ENCODE measurements at places on chromosomes 7 and 10.
A peak's percentile ranks its signal among the peaks of the same experiment; 100 is the strongest.

GRCh38 chr7:134441264-134441663 lies 17.6 kb downstream of the AKR1B1 start:
- peaks cover 15% of the 10 kb centered on the region for H3K36me3 ChIP-seq
- no peak overlapping the region for H3K4me3 ChIP-seq
- H3K4me1 ChIP-seq, result no peaks in the 10 kb centered on the region

- H3K27ac ChIP-seq, result no peak overlapping the region
- no peak for DNase-seq
- no peaks in the 10 kb centered on the region for H3K36me3 ChIP-seq
- no peaks in the 10 kb centered on the region for H3K4me1 ChIP-seq
- no peaks in the 10 kb centered on the region for H3K27me3 ChIP-seq
Observed at GRCh38 chr10:50851884-50852671, 33.3 kb downstream of the A1CF start.

GRCh38 chr10:102645741-102646609 lies 1.7 kb downstream of the TRIM8 start:
- H3K4me3 ChIP-seq, result peak overlapping the region; percentile 99
- H3K36me3 ChIP-seq, result no peaks in the 10 kb centered on the region
- peak overlapping the region; percentile 100 for H3K27ac ChIP-seq

GRCh38 chr10:21458126-21458871 lies 67.2 kb downstream of the SKIDA1 start:
- H3K4me3 ChIP-seq, result no peak overlapping the region
- H3K27ac ChIP-seq, result no peak overlapping the region
- H3K4me1 ChIP-seq, result no peaks in the 10 kb centered on the region
- no peaks in the 10 kb centered on the region for H3K36me3 ChIP-seq
- DNase-seq, result no peak

- no peaks in the 10 kb centered on the region for H3K36me3 ChIP-seq
- no peak overlapping the region for H3K27ac ChIP-seq
- H3K4me1 ChIP-seq, result no peaks in the 10 kb centered on the region
- no peak for DNase-seq
- no peaks in the 10 kb centered on the region for H3K27me3 ChIP-seq
- no peak overlapping the region for H3K4me3 ChIP-seq
Observed at GRCh38 chr7:132255898-132256297, 320.4 kb downstream of the PLXNA4 start.

DNA sequence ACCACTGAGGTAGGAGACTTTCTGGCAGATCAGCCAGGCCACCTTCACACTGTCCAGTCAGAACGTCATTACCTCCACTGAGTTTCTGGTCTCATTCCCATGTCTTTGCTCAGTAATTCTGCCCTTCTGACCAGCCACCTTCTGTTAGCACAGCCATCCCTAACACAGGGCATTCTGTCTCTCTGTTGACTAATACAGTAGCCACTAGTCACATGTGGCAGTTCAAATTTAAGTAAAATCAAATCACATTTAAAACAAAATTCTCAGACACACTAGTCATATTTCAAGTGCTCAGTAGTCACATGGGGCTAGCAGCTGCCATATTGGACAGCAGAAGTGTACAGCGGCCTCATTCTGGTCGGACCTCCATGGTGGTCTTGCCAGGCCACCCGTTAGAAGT lies 7.4 kb downstream of the CPSF4 start:
- no peak overlapping the region for H3K27ac ChIP-seq
- DNase-seq, result no peak
- H3K4me3 ChIP-seq, result no peak overlapping the region
- H3K36me3 ChIP-seq, result peaks cover 85% of the 10 kb centered on the region

All from tibial nerve (tissue), 4 donors.